Hepatic stellate cell (primary cell): ENCODE measurements at places on chromosomes 11 and 22.

GRCh38 chr11:33461369-33462125 lies 204.4 kb downstream of the HIPK3 start:
- no peak for DNase-seq

- no peak for DNase-seq
Observed at GRCh38 chr11:56923116-56923515, 65.6 kb upstream of the OR5AK2 start.

GRCh38 chr11:67248653-67249052 lies 17.6 kb upstream of the GRK2 start:
- DNase-seq = no peak

GRCh38 chr11:19632499-19632834 lies 80.2 kb upstream of the NAV2 start:
- no peak for DNase-seq

- DNase-seq = no peak
Observed at GRCh38 chr22:35839841-35840301, 122.2 kb downstream of the APOL5 start.

- DNase-seq = no peak
Observed at GRCh38 chr11:3148990-3149851, 15.9 kb downstream of the OSBPL5 start.

DNA sequence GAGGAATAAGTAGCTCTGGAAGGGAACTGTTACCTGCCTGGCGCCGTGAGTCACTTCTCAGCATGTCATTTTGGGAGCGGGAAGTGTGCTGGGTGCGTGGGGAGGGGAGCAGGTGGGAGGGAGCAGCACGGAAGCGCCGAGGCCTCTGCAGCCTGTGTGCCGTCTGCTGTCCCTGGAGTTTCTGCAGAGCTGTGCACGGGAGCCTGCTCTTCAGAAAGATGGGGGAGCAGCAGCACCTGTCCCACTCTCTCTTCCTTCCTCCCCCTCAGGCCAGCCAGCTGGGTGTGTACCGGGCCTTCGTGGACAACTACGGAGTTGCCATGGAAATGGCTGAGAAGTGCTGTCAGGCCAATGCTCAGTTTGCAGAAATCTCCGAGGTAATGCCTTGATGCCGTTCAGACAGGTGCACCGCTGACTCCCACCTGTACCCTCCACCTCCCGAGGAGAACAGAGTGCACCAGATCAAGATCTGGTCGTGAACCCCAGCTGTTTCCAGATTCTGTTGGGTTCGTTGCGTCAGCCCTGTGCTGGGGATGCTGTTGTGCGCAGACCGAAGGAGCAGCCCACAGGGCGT lies 87.9 kb downstream of the BCR start:
- DNase-seq = no peak

- peak; percentile 72 for DNase-seq
Observed at GRCh38 chr11:16891964-16892363, 122.2 kb downstream of the PLEKHA7 start.

- peak; percentile 67 for DNase-seq
Observed at GRCh38 chr11:66068923-66069714, 953 bp upstream of the PACS1 start.

DNA sequence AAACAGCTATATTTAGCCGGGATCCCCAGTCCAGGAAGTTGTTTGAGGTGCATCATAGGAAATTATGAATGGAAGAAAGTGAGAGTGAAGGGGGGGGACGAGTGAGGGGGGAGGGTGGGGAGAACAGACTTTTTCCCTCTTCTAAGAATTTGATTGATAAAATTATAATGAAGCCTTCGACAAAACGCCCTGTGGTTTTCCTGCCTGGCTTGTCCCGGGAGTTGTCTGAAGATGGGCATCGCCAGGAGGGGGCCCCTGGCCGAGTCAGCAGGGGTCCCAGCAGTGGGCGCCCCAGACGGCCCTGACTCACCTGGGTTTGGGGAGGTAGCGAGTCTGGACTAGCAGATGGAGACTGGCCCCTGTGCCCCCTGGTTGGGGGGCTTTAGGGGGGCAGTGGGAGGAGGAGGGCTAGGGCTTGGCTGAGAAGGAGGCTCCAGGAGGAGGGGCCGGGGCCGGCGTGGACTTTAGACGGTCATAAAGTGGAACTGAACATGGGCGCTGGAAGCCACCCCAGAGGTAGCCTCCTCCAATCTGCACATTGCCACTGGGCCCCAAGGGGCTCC lies 336 bp upstream of the LIF start:
- peak; percentile 92 for DNase-seq

- no peak for DNase-seq
Observed at GRCh38 chr11:128929468-128929867, 13.2 kb downstream of the TP53AIP1 start.

GRCh38 chr22:49951000-49951677 lies 9.4 kb upstream of the PIM3 start:
- DNase-seq = no peak

- DNase-seq = no peak
Observed at GRCh38 chr11:33657757-33658156, 42.9 kb downstream of the C11orf91 start.

GRCh38 chr11:34181251-34181650 lies 75.8 kb downstream of the NAT10 start:
- DNase-seq = no peak

DNA sequence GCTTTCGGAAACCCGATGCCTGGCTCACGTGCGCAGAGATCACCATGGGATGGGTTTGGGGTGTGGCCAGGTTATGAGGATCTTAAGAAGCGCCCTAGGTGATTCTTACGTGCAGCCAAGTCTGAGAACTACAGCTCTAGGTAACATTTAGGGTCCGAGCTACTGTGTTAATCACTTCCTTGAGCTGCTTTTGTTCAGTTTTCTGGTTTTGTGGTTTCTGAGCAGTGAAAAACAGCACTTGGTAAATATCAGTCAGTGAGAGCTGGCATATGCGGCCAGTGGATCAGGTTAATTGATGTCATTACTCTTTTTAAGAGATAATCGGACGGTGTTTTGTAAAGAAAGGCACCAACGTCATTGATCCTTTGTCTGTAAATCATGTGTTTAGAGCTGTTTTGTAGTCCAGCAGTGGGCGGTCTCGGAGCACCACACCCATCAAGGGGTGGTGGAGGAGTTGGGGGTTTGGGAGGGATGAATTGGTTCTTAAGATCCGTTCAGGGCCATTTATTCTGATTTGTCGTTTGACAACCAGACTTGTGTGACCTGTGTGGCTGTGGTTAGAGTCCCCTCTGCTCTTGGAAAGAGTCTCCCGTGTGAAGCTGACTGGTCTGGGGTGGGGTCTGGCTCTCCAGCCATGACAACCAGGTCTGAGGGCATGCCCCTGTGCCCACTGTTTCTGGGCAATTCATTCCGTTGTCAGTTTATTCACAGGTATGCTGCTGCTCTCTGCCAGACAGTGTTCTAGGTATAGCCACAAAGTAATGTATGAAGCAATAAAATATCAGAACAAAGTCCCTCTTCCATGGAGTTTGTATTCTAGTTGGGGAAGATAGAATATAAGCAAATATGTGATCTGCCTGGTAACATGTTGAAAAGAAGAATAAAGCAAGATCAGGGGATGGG lies 61.9 kb upstream of the SORL1-AS1 start:
- no peak for DNase-seq

DNA sequence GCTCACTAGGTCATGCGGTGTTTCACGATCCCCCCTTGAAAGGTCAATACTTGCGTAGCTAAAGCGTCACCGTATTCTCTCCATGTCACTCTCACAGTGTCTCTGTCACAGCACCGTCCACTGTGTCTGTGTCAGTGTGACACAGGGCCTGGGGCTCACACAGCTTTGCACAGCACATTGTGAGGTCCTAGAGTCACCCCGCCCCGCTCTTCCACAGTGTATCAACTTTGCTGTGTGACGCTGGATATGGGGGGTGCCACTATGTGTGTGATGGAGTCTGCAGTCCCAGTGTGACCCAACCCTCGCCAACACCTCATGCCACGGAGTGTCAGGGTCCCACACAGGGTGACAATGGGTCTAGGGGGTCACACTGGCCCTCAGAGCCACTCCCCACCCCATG lies 583 bp downstream of the P4HA3 start:
- no peak for DNase-seq
